Stimulated activated CD4-positive, alpha-beta T cell treated with anti-CD3 and anti-CD28 coated beads, Interleukin-12 subunit alpha, Interleukin-12 subunit beta, amount 100 ng/mL, for 24 hours (primary cell): ENCODE measurements at places on chromosomes 11 and 22.

- no peak for DNase-seq
Measured at GRCh38 chr22:44274918-44275630, 37.7 kb downstream of the SHISAL1 start.

- no peak for DNase-seq
Measured at GRCh38 chr11:120752668-120753067, 241.1 kb downstream of the GRIK4 start.

DNA sequence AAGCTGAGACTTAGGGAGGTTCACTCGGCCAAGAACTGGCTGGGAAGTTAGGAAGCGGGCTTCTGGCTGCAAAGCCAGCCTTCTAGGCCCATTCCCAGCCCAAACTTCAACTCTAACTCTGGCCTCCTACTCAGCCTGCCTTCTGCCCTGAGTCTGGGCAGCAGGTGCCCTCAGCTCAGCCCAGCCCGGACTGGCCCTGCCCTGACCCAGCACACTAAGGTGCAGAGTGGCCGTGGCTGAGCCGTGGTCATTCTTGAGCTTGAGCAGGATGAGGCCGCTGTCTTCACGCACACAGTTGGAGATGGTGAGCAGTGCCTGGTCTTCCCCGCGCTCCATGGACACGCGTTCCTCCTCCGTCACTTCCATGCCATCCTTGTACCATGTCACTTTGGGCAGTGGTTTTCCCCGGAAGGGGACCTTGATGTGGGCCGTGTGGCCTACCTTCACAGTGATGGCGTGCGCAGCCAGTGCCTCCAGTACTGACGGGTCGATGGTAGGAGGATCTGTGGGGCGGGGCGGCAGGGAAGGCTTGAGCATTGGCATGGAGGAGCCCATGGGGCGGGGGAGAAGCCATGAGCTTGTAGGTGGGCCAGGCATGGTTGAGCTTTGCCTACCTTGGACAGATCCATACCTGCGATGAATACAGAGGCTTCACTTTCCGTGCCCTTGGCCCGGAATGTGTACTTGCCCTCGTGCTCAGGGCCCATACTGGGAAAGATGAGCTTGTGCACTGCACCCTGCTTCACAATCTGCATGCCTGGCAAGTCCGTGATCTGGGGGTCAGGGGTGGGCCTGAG, 12.1 kb downstream of the IGSF22 start:
- no peak for DNase-seq

- DNase-seq: peak; percentile 7
Measured at GRCh38 chr11:22666688-22667439, 453 bp downstream of the GAS2 start.

GRCh38 chr11:2369896-2370295, 7.2 kb upstream of the CD81 start:
- no peak for DNase-seq

DNA sequence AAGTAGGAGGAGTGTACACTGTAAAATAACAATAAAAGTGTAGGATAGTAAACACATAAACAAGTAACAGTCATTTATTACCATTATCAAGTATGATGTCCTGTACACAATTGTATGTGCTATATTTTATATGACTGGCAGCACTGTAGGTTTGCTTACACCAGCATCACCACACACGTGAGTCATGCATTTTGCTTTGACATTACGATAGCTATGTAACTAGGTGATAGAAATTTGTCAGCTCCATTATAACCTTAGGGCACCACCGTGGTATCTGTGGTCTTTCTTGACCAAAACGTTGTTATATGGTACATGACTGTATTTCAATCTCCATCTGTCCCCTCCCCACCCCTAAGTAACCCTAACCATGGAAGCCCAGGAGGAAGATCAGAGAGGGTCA, 1.1 kb downstream of the DNAL4 start:
- DNase-seq: no peak

GRCh38 chr11:10608584-10608983, 40.1 kb upstream of the LYVE1 start:
- DNase-seq: no peak

DNA sequence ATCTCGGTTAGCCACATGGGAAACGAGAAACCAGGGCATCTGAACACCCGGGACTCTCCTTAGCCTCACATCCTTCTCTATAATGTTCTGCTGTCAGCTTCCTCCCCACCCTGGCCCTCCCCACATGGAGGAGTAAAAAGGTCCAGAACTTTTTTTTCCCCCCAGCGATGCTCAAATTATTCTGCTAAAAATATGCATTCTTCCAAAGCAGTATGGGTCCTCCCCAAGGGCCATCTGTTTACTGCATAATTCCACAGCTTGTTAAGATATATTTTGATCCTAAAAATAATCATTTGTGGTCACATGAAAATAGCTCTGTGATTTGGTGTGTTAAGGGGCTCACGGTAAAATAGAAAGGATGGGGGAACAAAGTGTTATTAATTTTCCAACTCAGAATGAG, 281.5 kb upstream of the NARS2 start:
- no peak for DNase-seq

- no peak for DNase-seq
Measured at GRCh38 chr11:121649798-121650197, 197.0 kb upstream of the SORL1-AS1 start.

DNA sequence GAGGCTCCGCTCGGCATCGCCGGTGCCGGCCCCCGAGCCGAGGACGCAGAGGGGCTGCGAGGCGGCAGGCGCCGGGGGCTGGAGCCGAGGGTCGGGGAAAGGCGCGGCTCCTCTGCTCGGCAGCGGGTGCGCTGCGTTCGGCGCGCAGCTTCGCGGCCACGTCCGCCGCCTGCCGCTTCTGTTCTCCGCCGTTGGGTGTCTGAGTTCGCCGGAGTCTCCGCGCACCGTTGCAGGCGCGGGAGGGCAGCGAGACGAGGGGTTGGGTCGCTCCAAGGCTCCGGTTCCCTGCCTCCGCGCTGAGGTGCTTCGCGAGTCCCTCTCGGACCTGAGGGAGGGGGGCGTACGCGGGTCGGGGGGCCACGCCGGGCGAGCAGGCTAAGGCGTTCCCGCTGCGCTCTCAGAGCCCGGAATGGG, 347 bp downstream of the MN1 start:
- no peak for DNase-seq

DNA sequence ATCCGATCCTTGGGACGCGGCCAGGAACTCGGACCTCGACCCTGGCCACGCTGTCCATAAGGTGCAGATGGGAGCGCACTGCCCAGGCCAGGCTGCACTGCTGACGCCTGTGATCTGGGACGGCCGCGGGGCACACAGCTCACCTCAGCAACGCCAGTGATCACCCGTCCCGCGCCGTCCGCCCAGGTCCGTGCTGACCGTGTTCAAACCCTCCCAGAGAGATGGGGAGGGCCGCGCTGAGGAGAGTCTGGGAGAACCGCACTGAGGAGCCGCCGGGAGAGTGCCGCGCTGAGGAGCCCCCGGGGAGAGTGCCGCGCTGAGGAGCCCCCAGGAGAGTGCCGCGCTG, 636 bp downstream of the KCNQ1OT1 start:
- no peak for DNase-seq

- no peak for DNase-seq
Measured at GRCh38 chr11:134642206-134642605, 230.2 kb upstream of the B3GAT1 start.

GRCh38 chr11:106879029-106879428, 139.2 kb downstream of the GUCY1A2 start:
- DNase-seq: no peak

GRCh38 chr11:57071829-57072228, 83.1 kb downstream of the OR5AK2 start:
- DNase-seq: no peak

DNA sequence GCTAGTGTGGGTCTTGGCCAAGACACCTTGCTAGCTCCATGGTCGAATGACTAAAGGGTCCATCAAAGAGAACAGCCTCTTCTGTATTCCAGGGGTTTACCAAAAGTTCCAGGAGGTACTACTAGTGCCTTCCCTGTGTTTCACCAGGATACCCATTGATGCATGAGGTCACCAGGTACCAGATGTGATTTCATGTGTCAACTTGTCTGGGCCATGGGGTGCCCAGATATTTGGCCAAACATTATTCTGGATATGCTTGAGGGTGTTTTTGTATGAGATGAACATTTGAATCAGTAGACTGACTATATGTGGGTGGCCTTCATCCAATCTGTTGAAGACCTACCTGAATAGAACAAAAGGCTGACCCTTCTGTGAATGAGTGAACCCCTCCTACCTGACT, 92.8 kb downstream of the GALNT18 start:
- no peak for DNase-seq

- no peak for DNase-seq
Measured at GRCh38 chr11:68460741-68461574, at the start of gene PPP6R3. Gene PPP6R3, plus strand, starts transcription at chr11:68460752. Its CDS starts 76,913 bp downstream, at chr11:68537665.

DNA sequence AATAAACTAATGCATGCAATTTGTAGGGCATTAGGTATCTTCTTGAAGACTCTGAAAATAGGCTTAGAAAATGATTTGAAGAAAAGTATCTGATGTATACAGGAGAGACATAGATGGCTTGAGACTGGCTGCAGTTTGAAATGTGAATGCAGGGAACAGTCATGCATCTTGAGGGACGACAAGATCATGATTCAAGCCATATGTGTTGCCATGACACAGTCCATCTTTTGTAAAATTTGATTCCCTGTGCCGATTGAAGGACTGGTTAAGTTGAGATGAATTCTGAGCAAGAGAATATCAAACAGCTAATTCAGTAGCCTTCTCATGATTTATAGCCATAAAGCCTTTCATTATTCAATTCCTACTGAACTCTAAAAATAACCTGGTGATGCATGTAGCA, 231.6 kb downstream of the CASP12 start:
- DNase-seq: no peak

DNA sequence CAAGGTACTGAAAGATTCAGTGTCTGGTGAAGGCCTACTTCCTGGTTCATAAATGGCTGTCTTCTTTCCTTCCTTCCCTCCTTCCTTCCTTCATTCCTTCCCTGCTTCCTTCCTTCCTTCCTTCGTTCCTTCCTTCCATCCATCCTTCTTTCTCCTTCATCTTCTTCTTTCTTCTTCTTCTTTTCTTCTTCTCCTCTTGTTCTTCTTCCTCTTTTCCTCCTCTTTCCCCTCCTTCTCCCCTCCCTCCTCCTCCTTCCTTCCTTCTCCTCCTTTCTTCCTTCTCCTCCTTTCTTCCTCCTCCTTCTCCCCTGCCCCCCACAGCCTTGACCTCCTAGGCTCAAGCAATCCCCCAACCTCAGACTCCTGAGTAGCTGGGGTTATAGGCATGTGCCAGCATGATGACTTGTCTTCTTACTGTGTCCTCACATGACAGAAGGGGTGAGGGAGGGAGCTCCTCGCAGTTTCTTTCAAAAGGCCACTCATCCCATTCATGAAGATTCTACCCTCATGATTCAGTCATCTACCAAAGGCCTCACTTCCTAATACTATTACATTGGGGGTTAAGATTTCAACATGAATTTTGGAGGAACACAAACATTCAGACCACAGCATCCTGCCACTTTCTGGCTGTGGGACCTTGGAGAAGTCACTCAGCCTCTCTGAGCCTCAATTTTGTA, 22.6 kb upstream of the CCDC134 start:
- DNase-seq: no peak

DNA sequence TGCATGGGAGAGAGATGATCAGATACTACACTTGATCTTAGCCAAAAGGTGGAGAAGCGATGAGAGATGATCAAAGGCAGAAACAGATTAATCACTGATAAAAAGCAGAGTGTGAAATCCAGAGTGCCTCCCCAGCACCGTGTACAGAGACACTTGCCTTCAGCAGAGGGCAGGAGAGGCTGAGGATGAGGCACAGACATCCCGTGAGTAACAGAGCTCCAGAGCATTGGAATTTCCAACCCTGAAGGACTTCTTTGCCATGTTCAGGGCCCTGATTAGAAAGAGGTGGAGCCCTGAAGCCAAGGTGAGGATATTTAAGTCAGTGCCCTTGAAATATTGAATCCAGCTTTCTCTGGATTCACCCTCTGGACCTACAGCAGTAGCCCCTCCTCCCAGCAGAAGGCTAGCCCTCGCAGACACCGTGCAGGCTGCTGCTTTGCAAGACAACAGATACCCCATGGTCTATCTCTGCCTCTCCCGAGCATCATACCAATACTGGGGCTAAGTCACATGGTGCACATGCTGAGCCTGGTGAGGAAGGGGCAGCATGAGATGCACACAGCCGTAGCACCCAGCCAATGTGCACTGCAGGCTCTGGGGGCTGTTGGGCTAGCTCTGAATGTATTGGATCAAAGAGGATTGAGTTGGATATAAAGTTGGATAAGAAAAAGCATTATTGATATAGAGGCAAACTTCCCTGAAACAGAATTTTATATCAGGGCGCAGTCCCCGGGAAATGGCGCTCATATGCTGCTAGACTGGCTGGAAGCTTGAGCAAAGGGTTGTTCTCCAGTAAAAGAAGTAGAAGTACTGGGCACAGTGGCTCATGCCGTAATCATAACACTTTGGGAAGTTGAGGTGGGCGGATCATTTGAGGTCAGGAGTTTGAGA, 200.3 kb upstream of the B3GAT1 start:
- DNase-seq: no peak

DNA sequence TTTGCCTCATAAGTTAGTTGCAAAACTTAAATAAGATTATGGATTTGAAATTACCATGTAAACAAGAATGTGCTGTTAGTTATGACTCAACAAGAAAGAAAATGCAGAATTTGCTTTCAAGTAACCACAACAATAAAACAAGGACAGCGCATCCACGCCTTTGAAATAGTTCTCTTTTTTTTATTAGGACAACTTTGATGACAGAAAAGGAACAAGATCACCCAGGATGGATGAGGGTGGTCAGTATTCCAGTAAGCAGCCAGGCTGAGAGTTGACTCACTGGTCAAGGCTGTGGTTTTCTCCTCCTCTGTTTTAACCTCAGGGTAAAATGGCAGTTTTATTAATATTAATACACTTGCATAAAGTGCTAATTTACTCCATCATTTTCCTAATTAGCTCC, 544.4 kb downstream of the OPCML start:
- no peak for DNase-seq

DNA sequence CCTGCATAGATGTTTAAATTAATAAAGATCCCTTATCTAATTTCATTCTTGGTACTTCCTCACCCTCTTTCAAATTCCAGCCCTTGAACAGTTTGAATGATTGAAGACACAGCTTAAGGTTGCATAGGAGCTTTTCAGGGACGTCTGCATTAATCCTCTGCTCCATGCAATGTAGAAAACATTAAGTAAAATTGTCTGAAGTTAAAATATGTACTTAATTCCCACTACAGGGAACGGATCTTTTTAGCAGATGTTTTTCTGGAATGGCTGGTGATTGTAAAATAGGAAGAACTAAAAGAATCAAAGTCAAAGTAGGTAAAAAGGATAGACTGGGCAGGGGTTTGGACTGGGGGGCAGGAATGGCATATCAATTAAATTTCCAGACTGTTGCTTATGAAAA, 58.9 kb downstream of the ABTB2 start:
- no peak for DNase-seq
